ENCODE measurements at places on chromosomes 5 and 9.

GRCh38 chr9:134539586-134540194 is 101.9 kb upstream of the COL5A1 start:
- no peak for DNase-seq

GRCh38 chr5:1034421-1034905 is 25.9 kb downstream of the NKD2 start:
- DNase-seq = no peak

- no peak for DNase-seq
Observed at GRCh38 chr9:99590840-99591239, 230.8 kb upstream of the NR4A3 start.

DNA sequence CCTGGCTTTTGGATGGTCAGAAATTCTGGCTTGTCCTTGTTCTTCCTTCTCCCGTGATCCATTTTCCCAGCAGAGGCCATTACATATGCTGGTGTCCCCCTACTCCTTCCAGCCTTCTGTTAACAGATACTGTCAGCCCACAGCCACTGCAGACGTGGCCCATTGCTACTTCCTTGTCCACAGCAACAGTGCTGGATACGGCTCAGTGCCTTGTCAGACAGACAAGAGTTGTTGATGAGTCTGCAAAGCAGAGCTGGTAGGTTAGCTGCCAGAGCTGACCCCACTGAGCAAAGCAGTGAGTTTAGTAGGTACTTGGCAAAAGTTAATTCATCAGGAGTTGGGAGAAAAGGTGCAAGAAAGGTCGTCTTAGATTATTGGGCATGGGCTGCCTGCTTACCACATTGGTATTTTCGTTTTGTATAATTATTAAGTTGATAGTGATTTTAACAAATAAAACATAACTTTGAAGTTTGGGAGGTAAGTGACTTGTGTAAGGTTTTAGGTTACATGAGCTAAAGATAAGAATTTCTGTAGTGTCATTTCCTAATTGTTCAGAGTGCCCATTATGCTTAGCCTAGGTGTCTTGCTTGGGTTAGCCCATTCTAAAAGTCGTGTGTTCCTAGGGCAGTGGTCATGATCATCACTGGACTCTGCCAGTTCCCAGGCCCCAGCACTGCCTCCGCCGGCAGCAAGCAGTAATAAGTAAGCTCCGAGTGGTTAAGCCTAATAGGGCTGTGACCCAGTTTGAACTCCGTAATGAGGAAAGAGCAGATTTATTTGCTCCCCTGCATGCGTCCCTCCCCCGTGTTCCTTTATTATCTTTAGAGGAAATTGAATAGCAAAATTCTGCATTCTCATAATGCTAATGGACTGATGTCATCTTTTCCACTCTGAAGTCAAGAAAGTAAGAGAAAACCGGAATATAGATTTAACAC is 292.0 kb downstream of the FANCC start:
- no peak for DNase-seq

DNA sequence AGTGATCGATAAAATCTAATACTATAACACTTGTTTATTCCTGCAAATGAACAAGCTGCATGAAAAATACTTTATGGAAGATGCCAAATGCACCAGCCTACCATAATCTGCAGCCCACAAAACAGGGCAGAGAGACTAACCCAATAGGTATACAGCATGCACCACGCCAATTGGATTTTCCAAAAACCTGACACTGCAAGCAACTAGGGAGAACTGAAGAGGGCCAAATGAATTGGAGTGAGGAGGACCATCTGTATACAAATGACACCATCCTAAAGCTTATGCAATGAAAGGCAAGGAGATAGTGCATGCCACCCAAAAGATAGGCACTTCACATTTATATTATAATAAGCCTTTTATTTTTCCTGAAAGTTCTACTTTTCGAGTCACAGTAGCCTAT is 100.4 kb downstream of the SPOCK1 start:
- no peak for DNase-seq

GRCh38 chr9:19378647-19379046 is 1.4 kb downstream of the RPS6 start:
- DNase-seq = no peak

- DNase-seq = peak; percentile 47
Observed at GRCh38 chr5:76473661-76474060, 70.6 kb downstream of the IQGAP2 start.

DNA sequence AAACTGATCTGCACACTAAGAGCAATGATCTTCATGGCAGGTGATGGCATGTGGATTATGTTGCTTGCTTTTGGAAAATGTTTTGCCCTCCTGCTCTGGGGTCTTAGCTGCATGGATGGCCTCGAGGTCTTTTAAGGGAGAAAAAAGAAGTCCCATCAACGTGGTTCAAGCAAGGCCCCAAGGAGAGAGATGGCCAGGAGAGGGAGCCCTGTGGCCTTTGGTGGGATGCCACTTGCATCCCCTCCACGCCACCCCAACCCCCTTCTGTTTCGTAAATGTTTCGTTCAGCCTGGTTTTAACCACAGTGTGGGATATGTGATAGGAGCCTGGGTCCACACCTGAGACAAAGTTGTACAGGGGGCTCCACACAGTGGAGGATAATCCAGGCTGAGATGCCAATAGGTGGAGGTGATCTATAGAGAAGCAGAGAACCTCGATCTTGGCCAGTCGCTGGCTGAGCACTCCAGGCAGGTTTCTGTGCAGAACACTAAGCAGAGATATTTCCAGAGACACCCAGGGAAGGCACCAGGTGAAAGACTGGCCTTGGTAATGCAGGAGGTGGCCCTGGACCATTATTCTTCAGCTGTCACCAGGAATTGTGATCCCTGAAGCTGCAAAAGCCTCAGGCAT is 25.8 kb upstream of the FRRS1L start:
- no peak for DNase-seq

GRCh38 chr9:70404261-70404660 is 10.2 kb downstream of the KLF9 start:
- no peak for DNase-seq

- no peak for DNase-seq
Observed at GRCh38 chr5:116881921-116882531, 307.4 kb upstream of the SEMA6A start.

DNA sequence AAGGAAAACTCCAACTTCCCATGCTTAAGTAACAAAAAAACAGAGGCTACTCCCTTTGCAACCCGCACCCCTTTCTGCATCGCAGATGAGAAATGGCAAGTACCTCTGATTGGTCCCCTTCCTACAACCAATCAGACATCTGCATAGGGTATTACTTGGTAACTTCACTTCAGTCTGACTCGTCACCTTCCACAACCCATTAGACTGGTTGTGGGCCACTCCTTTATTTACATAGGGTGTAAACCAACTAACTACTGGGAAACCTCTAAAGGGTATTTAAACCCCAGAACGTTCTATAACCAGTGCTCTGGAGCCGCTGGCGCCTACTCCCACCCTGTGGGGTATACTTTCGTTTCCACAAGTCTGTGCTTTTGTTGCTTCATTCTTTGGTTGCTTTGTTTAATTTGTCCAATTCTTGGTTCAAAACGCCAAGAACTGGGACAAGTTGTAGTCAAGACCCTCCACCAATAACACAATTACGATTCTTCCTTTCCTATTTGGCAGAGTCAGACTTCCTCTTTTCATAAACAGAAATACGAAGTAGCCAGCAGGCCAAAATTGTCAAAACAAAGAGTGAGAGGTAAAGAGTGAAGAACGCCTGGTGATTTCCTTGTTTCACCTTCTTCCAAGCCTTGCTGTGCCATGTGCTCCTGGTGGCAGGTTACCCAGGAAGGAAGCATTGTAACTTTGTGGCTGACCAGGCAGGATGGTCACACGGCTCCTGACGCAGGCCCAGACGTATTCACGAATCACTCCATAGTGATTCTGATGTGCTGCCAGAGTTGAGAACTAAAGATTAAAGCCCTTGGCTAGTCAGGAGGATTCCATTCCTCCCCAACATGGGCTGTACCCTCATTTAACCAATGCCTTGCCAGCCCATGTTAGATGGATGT is 477.4 kb downstream of the ARHGEF28 start:
- DNase-seq = no peak

- DNase-seq = no peak
Observed at GRCh38 chr5:59249160-59249559, 644.4 kb downstream of the PDE4D start.

DNA sequence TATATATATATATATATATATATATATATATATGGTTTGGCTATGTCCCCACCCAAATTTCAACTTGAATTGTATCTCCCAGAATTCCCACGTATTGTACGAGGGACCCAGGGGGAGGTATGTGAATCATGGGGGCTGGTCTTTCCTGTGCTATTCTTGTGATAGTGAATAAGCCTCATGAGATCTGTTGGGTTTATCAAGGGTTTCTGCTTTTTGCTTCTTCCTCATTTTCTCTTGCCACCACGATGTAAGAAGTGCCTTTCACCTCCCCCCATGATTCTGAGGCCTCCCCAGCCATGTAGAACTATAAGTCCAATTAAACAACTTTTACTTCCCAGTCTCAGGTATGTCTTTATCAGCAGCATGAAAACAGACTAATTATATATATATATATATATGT is 52.3 kb upstream of the ADAMTS2 start:
- no peak for DNase-seq

- DNase-seq = no peak
Observed at GRCh38 chr5:141691286-141691866, 9.3 kb upstream of the ARAP3 start.

DNA sequence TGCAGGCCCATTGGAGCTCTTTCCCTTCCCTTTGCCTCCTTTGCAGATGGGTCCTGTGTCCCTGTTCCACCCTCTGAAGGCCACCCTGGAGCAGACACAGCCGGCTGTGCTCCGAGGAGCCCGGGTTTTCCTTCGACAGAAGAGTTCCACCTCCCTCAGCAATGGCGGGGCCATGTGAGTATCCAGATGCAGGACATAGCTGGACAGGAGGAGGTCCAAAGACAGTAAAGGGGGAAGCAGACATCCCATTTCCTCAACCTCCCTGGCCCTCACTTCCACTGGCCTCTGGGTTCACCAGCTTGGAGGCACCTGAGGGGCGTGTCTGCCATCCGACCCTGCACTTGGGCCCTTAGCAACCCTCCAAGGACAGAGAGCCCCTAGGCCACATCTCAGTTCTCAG is 237.9 kb downstream of the CACNA1B start:
- DNase-seq = no peak

DNA sequence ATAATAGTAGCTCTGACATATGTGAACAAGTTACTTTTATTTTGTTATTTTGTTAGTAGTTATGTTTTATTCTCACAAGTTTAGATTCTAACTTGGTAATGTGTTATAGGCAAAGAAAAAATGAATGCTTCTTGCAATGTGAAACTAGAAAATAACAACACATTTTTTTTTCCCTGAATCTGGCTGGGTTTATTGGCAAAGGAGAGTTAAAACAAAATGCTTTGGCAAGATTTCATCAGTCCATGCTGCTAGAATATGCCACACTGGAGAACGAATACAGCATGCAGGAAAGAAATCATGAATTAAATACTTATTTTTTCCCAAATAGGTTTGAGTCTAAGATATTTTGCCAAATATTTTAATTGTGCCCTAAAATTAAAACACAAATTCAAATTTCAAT is 1048.1 kb upstream of the ACO1 start:
- no peak for DNase-seq

DNA sequence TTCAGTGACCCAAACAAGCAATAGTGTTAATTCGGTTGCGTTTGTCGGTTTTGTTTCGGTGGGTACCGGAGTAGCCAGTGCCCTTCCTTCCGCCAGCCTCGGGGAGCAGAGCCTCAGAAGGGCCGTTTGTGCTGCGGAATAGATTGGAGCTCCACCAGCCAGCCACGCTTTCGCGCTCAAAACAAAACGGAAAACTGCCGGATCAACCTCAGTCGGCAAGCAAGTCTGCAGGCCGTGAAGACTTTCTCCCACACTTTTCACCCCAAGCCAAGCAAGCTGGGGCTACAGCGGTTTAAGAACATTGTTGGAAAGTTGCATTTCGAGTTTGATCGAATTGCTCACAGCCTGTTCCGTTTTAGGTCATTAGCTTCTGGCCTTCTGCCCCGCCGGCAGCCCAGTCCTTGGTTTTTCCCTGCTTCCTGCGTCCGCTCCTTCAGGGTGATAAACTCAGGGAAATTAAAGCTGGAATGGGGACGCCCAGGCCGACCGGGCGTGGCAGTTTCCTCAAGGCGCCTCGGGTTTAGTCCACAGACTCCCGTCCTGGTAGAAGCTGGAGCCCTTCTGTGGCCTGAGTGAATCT is 803 bp upstream of the CCNO start:
- DNase-seq = no peak

DNA sequence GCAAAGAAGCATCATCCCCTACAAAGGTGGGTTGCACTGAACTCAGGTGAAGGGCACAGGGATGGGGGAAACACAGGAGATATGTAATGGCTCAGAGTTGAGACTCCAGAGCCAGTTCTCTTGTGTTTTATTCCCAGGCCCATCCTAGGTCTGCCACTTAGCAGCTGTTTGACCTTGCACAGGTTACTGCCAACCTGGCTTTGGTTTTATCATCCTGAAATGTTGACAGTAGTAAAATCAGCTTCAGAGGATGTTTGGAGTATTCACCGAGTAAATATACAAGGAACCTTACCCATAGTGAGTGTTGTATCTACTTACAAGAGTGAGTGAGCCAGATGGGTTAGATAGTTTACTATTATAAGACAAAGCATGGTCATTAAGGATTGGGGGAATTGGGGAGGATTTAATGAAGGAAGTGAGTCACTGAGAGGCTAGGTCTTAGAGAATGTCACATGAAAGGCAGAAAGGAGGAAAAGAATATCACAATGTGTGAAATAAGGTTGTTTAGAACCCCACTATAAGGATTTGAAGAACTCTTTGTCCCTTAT is 141.3 kb downstream of the MAN2A1 start:
- DNase-seq = no peak

DNA sequence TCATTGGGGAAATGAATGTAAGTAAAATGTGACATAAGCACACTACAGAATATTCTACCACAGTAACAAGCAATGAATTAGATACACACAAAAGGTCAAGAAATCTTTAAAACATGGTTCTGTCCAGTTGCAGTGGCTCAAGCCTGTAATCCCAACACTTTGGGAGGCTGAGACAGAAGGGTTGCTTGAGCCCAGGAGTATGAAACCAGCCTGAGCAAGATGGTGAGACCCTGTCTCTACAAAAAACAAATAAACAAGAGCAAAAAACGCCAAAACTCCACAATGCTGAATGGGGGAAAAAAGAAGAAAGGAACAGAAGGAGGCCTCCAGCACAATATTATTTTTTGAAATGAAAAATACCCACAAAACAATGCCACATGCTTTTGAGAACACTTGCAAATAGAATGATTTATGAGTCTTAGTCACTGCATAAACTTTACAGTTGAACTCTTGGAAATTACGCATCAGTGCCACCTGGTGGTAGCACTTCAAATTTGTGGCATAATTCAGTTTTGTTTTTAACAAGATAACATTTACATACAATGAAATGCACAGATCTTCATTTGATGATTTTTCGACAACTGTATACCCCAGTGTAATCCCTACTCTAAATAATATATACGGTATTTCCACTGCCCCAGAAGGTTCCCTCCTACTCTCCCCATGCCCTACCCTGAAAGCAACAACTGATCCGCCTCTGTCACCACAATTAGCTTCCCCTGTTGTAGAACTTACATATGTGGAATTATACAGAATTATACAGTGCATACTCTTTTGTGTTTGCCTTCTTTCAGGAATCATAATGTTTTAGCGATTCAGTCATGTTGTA is 14.4 kb upstream of the SPINK4 start:
- DNase-seq = peak; percentile 51
